ENCODE measurements at places on chromosomes 5 and 9. TPM values are rescaled to one million over a fixed set of nuclear protein-coding genes. Genes with fewer than 3 reads are reported as not detected.
A peak's percentile ranks its signal among the peaks of the same experiment; 100 is the strongest.

GRCh38 chr5:78899922-78900362, 85.2 kb downstream of the ARSB start:
- H3K36me3 ChIP-seq = 0 out of 2 replicates have a peak, but pooled peaks cover 3% of the 10 kb centered on the region
- peak; percentile 42 for DNase-seq
- no peak overlapping the region for H3K27ac ChIP-seq
- H3K27me3 ChIP-seq = no peaks in the 10 kb centered on the region
- no peak overlapping the region for H3K4me3 ChIP-seq

DNA sequence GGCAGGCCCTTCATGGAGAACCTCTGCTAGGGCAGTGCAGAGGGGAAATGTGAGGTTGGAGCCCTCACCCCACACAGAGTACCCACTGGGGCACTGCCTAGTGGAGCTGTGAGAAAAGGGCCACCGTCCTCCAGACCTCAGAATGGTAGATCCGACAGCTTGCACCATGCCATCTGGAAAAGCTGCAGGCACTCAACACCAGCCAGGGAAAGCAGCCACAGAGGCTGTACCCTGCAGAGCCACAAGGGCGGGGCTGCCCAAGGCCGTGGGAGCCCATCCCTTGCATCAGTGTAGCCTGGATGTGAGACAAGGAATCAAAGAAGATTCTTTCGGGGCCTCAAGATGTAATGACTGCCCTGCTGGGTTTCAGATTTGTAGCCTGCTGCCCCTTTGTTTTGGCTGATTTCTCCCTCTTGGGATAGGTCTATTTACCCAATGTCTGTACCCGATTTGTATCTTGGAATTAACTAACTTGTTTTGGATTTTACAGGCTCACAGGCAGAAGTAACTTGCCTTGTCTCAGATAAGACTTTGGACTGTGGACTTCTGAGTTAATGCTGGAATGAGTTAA, 16.6 kb upstream of the ZDHHC11 start:
- H3K4me1 ChIP-seq = no peaks in the 10 kb centered on the region
- no peak overlapping the region for H3K4me3 ChIP-seq
- no peaks in the 10 kb centered on the region for H3K27me3 ChIP-seq
- peaks cover 100% of the 10 kb centered on the region for H3K36me3 ChIP-seq

DNA sequence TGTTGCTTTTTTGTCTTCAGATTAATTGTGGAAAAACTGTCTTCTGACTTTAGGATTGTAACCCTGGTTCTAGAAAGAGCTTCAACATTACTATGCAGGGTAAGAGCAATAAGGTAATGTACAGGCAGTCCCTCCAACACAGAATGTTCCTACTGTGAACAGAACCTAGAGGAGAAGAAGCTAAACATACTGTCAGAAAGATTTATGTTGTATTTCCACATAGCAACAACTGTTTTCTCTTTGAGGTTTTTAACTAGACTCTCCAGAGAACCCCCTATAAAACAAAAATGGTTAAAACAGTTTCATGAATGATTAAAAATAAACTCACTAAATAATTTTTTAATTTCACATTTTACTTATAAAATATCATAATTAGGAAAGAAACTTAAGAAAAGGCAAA, 64.3 kb upstream of the NAA35 start:
- H3K27me3 ChIP-seq = no peaks in the 10 kb centered on the region
- H3K4me1 ChIP-seq = no peaks in the 10 kb centered on the region
- no peak for DNase-seq
- H3K4me3 ChIP-seq = no peak overlapping the region

GRCh38 chr9:69307446-69308205, 17.4 kb upstream of the ENTREP1 start:
- no peak overlapping the region for H3K4me3 ChIP-seq
- DNase-seq = peak; percentile 78
- peaks cover 18% of the 10 kb centered on the region for H3K4me1 ChIP-seq

The CLK4 gene
- 13.0 TPM for total RNA-seq

The SOX30 gene
- 5.8 TPM for total RNA-seq

- H3K36me3 ChIP-seq = no peaks in the 10 kb centered on the region
- H3K4me3 ChIP-seq = no peak overlapping the region
- peaks cover 3% of the 10 kb centered on the region for H3K4me1 ChIP-seq
These were observed 11.4 kb upstream of the C5orf63 start for GRCh38 chr5:127084656-127085055.

DNA sequence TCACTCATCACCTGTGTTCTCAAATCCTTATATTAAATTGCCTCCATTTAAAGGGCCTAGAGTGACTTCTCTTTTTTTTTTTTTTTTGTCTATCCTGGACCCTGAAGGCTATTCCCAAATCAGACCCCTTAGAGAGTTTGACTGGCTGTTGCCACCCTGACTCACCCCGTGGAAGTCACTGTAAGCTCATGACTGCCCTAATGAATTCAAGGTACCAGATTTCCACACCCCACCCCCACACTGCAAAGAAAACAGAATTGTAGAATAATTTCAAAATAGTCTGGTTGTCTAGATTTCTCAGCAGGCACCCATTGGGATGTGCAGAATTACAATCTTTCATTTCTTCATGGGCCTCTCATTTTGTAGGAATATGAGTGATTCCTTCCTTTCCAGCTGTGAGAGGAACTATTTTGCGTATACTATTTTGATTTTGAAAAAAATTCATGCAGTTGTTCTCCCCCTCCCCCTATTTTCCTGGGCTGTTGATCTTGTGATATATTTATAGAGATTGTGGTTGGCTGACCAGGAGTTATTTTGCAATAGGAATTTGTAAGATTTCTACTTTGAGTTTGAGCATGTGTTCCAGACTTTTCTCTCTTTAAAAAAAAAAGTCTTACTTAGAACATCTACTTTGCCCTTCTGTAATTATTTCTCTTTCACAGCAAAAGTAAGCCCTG, 79.1 kb downstream of the ZNF618 start:
- no peaks in the 10 kb centered on the region for H3K27me3 ChIP-seq
- no peak overlapping the region for H3K27ac ChIP-seq
- H3K4me3 ChIP-seq = no peak overlapping the region
- DNase-seq = no peak
- H3K36me3 ChIP-seq = no peaks in the 10 kb centered on the region
- H3K4me1 ChIP-seq = peaks cover 37% of the 10 kb centered on the region

- H3K27ac ChIP-seq = no peak overlapping the region
- H3K27me3 ChIP-seq = no peaks in the 10 kb centered on the region
- peaks cover 4% of the 10 kb centered on the region for H3K36me3 ChIP-seq
- no peak for DNase-seq
These were observed 31.1 kb downstream of the TRIO start for GRCh38 chr5:14174230-14174636.

All from SJSA1 (cell line).